Frontal cortex (tissue), 4 donors: ENCODE measurements at places on chromosomes 4 and X. TPM values are rescaled to one million over a fixed set of nuclear protein-coding genes. Genes with fewer than 3 reads are reported as not detected.

GRCh38 chr4:10289538-10289906 lies 167.7 kb downstream of the ZNF518B start:
- no peak for DNase-seq

DNA sequence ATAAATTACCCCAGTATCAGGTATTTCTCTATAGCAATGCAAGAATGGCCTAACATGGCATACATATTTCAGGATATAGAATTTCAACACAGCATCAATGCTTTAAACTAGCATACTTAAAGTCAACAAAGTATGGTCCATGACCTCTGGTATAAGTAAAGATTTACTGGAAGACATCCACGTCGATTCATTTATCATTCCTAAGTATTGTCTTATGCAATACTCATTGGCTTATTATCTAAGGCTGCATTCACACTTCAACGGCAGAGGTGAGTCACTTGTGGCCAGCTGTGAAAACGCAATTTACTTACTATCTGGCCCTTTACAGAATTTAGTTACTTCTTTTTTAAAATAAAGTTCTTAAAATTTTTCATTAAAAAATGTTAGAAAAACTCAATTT lies 42.6 kb downstream of the ADGRA3 start:
- no peak for DNase-seq

The MGARP gene
- 0.82 TPM for total RNA-seq

GRCh38 chr4:26181616-26182015 lies 139.2 kb upstream of the RBPJ start:
- no peak for DNase-seq

DNA sequence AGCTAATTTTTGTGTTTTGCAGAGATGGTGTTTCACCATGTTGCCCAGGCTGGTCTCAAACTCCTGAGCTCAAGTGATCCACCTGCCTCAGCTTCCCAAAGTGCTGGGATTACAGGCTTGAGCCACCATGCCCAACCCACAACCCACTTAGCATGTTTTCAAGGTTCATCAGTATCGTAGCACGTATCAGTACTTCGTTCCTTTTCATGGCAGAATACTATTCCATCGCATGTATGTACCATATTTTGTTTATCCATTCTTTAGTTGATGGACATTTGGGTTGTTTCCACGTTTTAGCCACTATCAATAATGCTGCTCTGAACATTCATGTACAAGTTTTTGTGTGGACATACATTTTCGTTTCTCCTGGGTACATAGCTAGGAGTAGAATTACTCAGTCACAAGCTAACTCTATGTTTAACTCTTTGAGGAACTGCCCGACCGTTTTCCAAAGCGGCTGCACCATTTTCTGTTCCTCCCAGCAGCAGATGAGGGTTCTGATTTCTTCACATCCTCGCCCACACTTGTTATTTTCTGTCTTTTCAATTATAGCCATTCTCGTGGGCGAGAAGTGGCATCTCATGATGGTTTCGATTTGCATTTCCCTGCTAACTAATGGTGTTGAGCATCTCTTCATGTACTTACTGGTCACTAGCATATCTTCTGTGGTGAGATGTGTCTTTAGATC lies 32.5 kb downstream of the MAN2B2 start:
- no peak for DNase-seq

GRCh38 chr4:26015133-26015651 lies 101.2 kb downstream of the SMIM20 start:
- DNase-seq, result no peak

DNA sequence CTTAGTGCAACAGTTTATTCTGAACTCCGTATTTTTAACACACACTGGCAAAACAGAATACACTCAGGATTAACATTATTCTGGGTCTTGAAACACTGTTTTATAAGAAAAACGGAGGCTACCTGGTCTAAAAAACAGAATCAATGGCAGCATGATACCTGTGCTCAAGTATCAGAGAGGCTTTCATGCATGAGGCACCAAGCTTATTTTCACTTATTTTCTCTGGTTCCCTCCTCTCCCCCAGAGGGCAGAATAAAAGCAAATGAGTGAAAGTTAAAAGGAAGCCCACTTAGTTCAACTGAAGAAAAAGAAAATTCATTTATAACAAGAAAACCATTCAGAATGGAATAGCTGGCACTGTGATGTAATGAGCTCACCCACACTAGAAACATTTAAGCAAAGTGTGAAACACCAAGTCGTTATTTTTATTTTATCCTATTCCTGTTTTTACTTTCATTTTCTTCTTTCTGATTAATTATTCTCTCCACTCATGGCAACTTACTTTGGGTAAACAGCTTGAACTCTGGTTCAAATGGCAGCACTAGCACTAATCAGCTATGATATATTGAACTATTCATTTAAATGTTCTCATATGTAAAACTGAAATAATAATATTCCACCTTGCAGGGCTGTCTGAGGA lies 211.8 kb downstream of the PPP3CA start:
- DNase-seq, result no peak

The PCDH11X gene
- total RNA-seq, result 108 TPM

GRCh38 chr4:129094347-129094746 lies 1.0 kb upstream of the SCLT1 start:
- DNase-seq, result no peak

DNA sequence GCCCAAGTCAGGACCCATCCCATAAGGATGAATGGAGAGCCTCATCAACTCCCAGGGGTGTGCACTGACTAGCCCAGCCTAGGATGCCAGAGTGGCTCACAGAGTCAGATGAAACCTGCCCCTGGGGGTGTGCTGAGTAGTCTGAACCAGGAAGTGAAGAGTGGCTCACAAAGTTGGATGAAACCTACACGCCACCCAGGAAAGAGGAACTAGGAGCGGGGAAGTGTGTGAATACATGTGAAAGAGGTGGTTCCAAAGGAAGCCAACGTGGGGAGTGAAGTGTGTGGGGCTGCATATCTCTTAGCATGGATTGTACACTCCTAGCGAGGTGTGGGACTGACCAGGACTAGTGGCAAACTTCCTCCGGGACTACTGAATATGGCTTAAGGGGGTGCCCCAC lies 902.1 kb upstream of the NDST4 start:
- DNase-seq, result no peak

- no peak for DNase-seq
These were observed 116.2 kb downstream of the GATB start for GRCh38 chr4:151644622-151645021.

The MAGEB1 gene
- total RNA-seq, result not detected

The DSPP gene
- 0.41 TPM for total RNA-seq

DNA sequence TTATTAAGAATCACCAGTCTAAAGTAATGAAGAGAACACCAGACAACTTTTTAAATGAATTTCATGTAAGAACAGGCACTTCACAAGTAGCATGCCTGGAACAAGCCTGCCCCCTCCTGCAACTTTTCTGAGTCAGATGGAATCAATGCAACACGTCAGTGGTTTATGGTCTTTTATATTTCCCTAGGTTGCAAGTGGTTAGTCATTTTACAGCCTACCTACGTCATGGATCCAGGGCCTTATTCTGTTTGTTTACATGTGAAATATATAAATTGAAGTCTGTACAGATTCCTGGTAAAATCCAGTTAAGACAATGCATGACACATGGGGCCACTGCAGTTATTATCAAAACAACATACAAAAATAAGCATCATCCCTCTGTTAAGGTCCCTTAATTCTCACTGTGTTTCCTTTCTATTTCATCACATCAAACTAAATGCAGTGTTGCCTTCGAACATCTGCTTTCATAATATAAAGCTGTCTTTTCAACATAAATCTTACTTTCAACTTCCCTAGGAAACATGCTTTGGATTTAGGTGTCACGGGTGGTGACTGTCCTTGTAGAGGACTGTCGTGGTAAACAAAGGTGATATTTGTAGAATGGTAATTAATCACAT lies 309.3 kb downstream of the FRMPD4 start:
- no peak for DNase-seq

- no peak for DNase-seq
These were observed 61.8 kb upstream of the STOX2 start for GRCh38 chr4:183843248-183843671.

- peak; percentile 58 for DNase-seq
These were observed 2.7 kb upstream of the GEMIN8 start for GRCh38 chrX:14032406-14032805.

- DNase-seq, result no peak
These were observed 99.8 kb downstream of the PTCHD1 start for GRCh38 chrX:23434356-23434884.

The SYNPO2 gene
- 1.6 TPM for total RNA-seq

The FAT4 gene
- 110 TPM for total RNA-seq

- DNase-seq, result no peak
These were observed 595 bp downstream of the MBNL3 start for GRCh38 chrX:132488180-132488705.

DNA sequence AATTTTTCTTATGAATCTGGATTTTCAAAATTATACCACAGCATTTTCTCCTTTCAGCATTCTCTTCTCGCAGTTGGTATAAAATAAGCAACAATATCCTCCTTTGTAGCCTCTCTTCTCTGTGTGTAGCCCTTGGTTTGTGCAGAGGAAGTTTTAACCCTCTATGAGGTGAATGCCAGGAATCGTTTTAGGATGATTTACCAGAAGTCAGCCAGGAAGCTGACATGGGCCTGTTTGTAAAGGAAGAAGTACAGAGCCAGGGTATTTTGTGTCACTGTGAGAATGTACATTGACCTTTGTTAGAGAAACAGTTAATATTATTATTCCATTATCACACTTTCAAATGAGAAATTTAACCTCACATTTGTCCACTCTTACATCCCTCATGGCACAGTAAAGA lies 88.9 kb upstream of the RPL34 start:
- no peak for DNase-seq

GRCh38 chr4:3256230-3257102 lies 7.5 kb downstream of the MSANTD1 start:
- DNase-seq, result no peak

The NRK gene
- under 0.01 TPM for total RNA-seq

The GDI1 gene
- 240 TPM for total RNA-seq

- DNase-seq, result no peak
These were observed 740.1 kb upstream of the PITX2 start for GRCh38 chr4:111362941-111363361.

DNA sequence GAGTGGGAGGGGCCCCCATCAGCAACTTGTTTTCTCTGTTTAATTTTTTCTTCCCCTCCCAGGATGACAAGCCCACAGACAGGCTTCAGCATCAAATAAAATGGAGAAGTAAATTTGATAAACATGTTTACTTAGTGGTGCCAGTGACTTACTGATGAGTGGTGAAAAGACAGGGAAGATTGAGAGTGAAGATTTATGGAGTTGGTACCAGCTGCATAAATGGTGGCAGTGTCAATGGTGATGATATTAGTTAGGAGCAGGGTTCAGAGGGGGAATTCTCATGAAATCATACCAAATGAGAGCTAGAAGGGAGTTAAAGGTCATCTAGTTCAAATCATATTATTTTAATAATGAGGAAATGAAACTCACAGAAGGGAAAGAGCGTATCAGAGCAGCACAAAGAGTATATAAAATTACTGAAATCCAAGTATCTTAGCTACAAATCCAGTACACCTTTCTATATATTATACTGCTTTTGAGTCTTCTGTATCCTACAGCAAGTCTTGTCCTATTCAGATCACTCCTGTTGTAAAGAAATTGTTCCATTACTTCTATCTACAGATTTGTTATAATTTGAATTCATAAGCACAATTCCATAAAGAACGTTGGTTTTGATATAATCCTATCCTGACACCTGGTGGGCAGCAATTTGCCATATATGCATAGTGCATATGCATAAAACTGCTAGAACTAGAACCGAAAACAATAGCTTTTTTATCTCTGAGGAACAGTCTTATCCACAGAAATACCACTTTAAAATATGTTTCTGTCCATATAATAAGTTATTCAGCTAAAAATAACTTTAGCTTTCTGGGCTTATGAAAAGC lies 5.0 kb downstream of the P2RY10 start:
- DNase-seq, result no peak

DNA sequence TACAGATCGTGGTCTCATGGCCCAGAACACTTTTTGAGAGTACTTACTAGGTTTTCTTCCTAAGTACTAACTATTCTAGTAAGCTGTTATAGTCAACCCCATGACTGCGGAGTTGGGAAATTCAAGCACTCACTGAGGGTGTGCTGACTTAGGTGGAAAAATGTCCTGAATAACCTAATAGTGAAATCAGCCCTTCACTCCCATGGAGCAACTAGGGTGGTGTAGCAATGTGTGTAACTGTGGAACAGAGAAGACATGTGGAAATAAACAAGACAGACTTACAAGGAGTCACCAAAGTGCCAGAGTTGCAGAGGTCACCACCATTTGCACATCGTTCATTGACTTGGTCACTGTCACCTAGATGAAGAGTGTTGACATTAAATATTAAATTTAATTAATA lies 12.1 kb upstream of the VSIG4 start:
- no peak for DNase-seq
